ENCODE measurements at places on chromosomes 4 and X.

GRCh38 chr4:140054861-140055260 lies 99.1 kb downstream of the MAML3 start:
- DNase-seq: no peak

DNA sequence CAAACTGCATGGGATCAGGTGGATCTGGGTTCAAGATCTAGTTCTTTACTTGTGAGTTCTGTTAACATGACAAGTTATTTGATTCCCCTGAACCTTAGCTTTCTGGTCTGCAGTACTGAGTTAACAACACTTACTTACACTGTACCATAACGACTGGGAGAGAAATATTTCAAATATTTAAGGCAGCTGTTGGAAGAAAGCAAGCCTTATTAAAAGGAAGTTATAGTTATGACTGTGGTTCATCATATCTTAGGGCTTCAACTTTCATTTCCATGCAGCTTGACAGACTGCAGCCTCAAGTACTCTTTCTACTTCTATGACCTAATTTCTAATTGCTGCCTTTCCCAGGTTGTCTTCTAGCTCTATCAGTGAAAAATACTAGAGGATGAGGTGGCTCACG lies 40.0 kb upstream of the PDGFRA start:
- no peak for DNase-seq

DNA sequence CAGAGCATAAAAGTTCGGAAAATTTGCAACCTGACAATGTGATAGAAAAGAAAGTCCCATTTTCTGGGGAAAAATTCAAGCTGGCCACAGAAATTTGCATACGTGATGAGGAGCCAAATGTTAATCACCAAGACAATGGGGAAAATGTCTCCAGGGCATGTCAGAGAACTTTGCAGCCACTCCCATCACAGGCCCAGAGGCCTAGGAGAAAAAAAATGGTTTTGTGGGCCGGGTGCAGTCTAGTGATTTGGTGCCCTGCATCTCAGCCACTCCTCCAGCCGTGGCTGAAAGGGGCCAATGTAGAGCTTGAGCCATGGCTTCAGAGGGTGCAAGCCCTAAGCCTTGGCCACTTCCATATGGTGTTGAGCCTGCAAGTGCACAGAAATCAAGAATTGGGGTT lies 71.2 kb downstream of the CHRNA9 start:
- no peak for DNase-seq

- no peak for DNase-seq
Measured at GRCh38 chr4:33255094-33255493, 2534.9 kb downstream of the PCDH7 start.

DNA sequence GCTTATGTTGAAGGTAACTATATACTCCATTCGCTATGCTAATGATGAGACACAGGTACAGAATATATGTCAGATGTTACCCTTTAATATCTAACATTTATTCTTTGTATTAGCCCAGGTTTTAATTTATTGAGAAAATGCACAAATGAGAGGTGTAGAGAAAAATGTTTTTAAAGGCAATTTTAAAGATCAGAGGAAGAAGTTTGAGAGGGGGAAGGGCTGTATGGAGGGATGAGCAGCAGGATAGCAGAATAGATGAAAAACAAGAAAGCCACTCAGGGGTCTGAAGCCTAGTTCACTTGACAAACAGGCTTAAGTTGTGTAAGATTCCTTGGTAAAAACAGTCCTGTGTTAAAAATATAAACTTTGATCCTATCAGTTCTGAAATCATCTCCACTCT lies 3.7 kb downstream of the MAB21L2 start:
- DNase-seq: no peak

- no peak for DNase-seq
Measured at GRCh38 chr4:31408121-31408520, 688.0 kb downstream of the PCDH7 start.

DNA sequence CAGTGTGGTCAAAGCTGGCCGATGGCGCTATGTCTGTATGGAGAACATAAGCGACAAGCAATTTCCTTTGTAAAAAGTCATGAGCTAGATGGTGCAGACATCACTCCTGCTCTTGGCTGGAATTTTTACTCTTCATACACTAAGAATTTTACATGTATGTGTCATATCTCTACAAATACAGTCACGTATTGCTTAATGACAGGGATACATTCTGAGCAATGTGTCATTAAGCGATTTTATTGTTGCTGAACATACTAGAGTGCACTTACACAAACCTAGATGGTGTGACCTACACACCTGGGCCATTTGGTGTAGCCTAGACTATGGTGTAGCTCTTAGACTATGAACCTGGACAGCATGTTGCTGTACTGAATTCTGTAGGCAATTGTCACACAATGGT lies 185.4 kb downstream of the SOWAHB start:
- no peak for DNase-seq

DNA sequence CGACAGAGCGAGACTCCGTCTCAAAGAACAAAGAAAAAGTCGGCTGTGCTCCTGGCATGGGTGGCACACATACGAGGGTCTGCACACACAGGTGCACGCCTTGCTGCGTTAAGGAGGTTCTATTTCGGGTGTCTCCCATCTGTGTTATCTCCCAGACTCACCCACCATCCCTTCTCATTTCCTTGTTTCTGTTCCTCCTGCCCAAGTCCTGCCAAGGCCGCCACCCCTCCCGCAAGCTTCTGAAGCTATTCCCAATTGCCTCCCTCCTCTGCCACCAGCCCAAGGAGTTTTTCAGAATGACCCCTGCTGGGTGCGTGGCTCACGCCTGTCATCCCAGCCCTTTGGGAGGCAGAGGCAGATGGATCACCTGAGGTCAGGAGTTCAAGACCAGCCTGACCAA lies 6.0 kb upstream of the IL3RA start:
- DNase-seq: no peak

DNA sequence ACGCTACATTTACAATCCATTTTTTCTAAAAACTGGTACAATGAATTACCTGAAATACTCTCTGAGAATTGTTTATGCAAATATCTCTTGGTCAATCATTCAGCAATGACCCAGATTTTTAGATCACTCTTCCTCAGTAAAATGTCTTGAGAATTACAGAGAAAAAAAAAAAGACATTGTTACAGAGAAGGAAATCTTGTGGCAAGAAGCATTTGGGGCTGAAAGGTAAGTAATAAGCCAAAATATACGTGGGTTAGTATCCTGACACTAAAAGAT lies 19.6 kb upstream of the TET2 start:
- DNase-seq: no peak

DNA sequence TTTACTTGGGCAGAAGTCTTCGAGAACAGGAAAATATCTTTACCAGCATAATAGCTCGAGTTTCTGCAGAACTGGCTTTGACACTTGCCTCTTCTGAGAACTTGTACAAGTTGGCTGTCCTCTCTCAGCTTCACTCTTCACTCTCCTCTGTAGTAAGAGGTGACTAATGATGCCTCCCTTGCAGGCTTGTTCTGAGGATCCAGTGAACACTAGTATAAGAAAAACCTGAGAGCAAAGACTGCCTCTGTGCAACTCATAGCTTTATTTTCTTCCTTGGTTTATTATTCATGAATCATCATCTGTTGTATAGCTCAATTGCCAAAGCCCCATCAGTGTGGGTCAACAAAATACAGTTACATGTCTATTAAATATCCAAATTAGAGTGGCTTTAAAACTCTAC lies 266.7 kb upstream of the CLNK start:
- no peak for DNase-seq

GRCh38 chr4:15162046-15162445 lies 159.8 kb downstream of the CPEB2 start:
- DNase-seq: no peak

- no peak for DNase-seq
Measured at GRCh38 chrX:41921492-41922430, 1.6 kb downstream of the CASK start.

- DNase-seq: no peak
Measured at GRCh38 chrX:141220342-141221008, 21.8 kb downstream of the SPANXC start.

DNA sequence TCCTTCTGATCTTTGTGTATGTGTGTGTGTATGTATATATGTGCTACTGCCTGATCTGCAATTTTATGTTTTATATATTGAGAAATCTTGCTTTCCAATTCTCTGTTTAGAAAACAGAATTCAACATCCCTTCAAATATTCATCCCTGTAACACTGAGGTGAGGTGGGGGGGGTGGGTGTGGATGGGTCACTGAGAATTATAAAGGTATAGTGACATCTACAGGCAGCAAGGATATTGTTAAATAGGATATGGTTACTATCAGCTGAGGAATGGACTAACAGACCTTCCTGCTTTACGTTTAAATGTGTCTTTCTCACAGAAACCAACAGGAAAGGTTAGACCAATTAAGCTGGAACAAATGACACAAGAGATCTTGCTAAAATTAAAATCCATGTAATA lies 19.0 kb upstream of the MAGEB2 start:
- DNase-seq: no peak

GRCh38 chrX:39169976-39170375 lies 368.7 kb downstream of the MID1IP1 start:
- DNase-seq: no peak

GRCh38 chr4:28269426-28269825 lies 1408.8 kb downstream of the STIM2 start:
- no peak for DNase-seq

DNA sequence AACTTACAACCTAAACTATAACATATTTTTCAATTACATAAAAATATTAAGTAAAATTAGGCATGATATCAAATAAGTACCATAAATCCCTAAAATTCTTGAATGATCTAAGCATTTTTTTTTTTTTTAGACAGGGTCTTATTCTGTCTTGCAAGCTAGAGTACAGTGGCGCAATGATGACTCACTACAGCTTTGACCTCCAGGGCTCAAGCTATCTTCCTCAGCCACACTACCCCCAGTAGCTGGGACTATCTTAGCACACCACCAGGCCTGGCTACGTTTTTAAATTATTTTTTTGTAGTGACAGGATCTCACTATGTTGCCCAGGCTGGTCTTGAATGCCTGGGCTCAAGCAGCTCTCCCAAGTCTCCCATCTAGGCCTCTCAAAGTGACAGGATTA lies 1042.3 kb downstream of the FSTL5 start:
- no peak for DNase-seq

DNA sequence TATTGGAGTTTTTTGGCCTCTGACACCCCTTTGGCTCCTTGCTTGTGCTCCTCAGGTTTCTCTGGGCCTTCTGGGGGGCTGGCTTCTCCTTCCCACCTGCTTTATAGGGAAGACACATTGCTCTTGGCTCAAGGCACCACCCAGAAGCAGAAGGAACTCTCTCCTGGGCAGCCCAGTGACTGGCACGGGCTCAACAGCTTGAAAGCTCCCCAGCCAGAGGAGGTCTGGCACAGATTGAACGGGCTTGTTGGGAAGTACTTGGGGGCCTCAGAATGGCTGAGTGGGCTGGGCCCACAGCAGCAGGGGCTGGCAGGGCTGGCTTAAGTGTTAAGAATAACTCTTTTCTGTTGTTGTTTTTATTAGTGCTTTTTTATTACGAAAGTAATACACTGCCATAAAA lies 11.2 kb upstream of the ZNF185 start:
- DNase-seq: no peak

DNA sequence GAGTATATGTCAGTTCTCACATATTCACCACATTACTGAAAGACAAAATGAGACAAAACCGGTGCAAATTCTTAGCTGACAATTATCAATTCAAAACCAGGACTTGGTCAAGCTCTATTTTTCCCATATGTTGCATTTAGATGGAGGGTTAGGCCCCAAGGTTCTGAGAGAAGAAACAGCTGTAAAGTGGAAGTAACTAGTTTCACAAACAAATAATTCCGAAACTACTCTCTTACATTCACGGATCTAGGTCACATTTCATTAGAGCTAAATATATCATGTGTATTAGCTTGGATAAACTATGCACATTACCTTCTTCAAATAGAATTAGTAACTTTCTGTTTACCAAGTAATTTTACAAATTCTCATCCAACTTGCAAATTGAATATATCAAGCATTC lies 3.7 kb upstream of the GABRA2 start:
- no peak for DNase-seq

GRCh38 chr4:6231663-6232165 lies 31.4 kb upstream of the JAKMIP1 start:
- no peak for DNase-seq

- DNase-seq: peak; percentile 31
Measured at GRCh38 chr4:162163892-162164759, at the start of gene FSTL5. Gene FSTL5, minus strand, starts transcription at chr4:162164000. Its CDS starts 52,604 bp downstream, at chr4:162111396.

DNA sequence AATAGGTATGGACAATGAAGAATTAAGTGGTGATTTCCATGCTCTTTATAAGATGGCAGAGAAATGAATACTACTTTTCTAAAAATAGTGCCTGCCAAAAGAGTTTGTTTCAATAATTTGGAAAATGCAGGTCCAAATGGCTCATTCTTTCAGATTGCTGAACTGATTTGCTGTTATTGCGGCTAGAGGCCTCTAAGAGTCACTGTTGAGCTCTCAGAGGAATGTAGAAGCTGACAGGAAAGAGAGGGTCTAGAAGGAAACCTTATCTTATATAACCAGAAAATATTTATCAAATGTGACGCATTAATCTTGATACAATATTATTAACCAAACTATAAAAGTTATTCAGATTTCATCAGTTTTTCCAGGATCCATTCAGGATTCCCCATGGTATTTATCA lies 65.7 kb upstream of the PAGE1 start:
- DNase-seq: no peak

- DNase-seq: no peak
Measured at GRCh38 chr4:98399915-98400314, 138.7 kb downstream of the RAP1GDS1 start.

GRCh38 chrX:109622270-109622669 lies 2.7 kb downstream of the KCNE5 start:
- DNase-seq: no peak

GRCh38 chr4:15005474-15006115 lies 3.3 kb downstream of the CPEB2 start:
- DNase-seq: no peak

- DNase-seq: no peak
Measured at GRCh38 chr4:37124800-37125199, 119.7 kb upstream of the NWD2 start.

DNA sequence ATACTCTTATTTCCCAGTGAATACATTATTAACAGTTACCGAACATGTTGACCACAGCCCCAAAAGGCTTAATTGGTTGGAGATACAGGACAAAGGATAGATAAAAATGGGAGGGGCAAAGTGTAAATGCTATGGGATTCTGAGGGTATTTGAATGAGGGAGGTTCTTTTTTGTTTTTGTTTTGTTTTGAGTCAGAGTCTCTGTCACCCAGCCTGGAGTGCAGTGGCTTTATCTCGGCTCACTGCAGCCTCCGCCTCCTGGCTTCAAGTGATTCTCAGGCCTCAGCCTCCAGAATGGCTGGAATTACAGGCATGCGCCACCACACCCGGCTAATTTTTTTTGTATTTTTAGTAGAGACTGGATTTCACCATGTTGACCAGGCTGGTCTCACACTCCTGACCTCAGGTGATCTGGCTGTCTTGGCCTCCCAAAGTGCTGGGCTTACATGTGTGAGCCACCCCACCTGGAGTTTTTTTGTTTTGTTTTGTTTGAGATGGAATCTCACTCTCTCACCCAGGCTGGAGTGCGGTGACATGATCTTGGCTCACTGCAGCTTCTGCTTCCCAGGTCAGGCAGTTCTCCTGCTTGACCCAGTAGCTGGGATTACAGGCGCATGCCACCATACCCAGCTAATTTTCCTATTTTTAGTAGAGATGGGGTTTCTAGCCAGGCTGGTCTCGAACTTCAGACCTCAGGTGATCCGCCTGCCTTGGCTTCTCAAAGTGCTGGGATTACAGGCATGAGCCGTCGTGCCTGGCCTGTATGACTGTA lies 9.0 kb downstream of the UBE2K start:
- no peak for DNase-seq

- no peak for DNase-seq
Measured at GRCh38 chr4:16092682-16093319, 9.0 kb upstream of the PROM1 start.

GRCh38 chr4:65646136-65646535 lies 24.2 kb downstream of the EPHA5 start:
- no peak for DNase-seq

- DNase-seq: no peak
Measured at GRCh38 chrX:97547877-97548578, 664.3 kb downstream of the RPA4 start.

Data from transverse colon (tissue), 4 donors.